ENCODE measurements at places on chromosomes 13 and 19. TPM values are rescaled to one million over a fixed set of nuclear protein-coding genes. Genes with fewer than 3 reads are reported as not detected.

SPRY2 gene
- total RNA-seq: not detected

SIGLEC8 gene
- not detected for total RNA-seq

GRCh38 chr19:35357867-35358573 is at the start of gene FFAR3:
FFAR3 (plus strand) TSS chr19:35358460; CDS start chr19:35358891, 431 bp downstream.
- DNase-seq: no peak

GRCh38 chr19:38464421-38465082 is 31.1 kb downstream of the RYR1 start:
- no peak for DNase-seq

DNA sequence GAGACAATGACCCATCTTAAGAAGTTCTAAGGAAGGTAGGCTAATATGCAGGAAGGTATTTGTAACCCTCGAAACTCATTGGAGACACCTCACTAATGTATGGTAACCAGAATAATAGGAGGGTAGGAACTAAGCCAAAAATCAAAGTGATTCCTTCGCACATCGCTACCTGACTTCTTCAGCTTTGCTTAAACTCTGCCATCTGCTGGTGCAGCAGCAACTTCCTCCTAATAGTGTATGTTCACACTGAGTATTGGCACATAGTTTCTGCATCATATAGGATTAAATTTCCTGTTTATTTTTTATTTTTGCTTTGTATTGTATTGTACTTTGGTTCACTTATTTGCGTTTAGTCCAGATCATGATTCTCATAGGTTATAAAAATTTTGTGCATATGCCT is 676.2 kb downstream of the GPC5 start:
- peak; percentile 52 for DNase-seq

DNA sequence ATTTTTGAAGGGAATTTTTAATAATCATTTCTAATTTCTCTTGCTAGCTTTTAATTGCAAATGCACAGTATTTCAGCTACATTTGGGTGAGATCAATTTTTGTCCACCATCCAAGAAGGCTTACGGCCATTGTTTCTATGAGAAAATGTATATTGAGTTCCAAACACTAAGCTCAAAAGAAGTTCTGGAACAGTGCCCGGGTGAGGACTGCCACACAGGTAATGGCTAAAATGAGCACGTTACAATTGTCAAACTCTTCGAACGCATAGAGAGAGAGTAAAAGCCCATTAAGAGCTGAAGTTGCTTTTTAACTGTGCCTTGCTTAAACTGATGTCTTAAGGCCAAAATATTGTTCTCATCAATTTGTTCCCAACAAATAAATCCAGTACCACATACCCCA is 755.0 kb downstream of the DIAPH3 start:
- no peak for DNase-seq

DNA sequence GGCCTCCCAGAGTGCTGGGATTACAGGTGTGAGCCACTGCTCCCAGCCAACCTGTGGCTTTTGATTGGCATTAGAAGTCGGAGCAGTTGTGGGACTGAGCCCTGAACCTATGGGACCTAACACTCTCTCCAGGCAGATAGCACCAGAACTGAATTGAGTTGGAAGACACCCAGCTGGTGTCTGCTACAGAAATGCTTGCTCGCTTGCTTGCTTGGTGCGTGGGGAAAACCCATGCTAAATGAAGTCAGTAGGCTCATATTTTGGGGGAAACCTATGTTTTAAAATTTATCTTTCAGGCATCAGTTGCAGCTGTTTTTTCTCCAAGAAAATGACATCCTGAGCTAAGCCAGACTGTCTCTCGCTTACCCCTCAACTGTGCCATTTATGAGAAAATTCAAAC is 158.5 kb upstream of the RFC3 start:
- no peak for DNase-seq

DNA sequence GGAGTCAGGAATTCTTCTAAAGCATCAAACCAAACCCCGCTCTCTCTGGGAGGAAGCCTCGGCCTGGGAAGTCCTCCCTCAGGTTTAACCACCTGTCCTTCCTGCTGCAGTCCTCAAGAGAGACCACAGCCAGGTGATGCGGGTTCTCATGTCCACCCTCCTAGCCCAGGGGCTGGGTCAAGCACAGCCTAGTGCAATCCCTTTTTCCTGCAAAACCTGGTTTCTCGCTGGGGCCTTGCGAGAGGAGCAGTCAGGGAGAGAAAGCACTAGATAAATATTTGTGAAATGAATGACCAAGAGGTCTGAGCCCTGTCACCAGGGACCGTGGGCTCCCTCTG is 2.4 kb downstream of the SLC8A2 start:
- DNase-seq: no peak

GRCh38 chr19:53957448-53958167 is 5.1 kb upstream of the CACNG8 start:
- DNase-seq: no peak

DNA sequence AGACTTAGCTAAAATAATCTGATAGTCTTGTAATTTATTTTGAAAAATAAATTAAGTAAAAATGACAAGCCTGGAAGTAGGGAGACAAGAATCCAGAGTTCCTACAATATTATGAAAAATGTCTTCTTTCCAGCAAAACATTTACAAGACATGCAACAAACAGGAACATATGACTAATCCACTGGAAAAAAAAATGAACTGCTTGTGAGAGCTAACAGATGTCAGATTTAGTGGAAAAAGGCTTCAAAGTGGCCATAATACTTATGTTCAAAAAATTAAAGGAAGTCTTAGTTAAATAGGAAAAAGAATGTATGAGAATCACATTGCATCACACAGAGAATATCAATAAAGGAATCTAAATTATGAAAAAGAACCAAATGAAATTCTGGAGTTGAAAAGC is 2082.0 kb upstream of the PCDH20 start:
- no peak for DNase-seq

DNA sequence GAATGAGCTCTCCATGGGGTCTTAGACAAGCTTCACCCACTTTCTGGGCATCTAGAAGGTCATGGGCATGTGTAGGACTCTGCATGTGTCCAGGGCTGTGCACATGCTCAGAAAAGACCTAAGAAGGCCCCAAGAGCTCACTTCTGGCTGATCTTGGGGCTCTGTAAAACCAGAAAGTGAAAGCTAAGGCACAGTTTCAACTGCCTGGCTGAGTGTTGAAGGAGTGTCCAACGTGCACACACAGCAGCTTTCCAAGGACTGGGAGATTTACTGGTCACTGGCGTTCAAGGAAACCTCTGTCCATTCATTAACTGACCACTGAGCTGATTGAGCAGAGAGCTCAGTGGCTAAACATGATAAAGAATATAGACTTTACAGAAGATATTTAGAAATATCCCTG is 137.9 kb downstream of the KATNAL1 start:
- DNase-seq: no peak

DNA sequence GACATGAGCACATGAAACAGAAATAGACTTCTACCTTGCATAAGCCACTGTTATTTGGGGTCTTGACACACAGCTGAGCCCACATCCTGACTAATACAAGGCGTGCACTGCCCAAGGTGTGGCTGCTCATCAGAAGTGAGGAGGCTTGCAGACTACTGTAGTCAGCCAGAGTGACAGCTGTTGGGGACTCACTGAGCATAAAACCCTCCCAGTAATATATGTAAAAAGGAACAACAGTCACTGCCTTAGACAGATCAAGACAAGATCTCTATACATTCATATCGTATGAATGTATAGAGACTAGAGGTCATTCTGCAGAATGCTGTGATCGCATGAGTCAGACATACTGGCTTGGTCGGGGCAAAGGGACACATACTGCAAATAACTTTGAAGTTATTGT is 4.1 kb upstream of the C1QTNF9B start:
- no peak for DNase-seq

All from OCI-LY7 (cell line).